Fibroblast of pulmonary artery (primary cell): ENCODE measurements at places on chromosomes 5 and 9.

DNA sequence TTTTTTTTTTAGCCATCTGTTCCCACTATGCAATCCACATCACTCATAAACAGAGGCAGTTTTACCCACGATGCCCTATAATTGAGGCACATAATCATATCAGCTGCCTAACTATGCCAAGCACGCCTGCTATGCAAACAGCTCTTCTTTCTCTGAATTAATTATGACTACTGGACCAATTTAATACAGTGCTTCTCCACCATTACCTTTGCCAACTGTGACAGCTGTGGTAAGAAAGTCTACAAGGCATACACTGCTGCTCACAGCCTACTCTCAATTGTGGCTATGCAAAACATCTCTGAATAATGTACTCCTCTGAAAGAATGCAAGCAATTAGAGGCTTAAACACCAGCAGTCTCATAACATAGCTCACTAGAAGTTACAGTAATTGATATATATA, 97.1 kb downstream of the DTWD2 start:
- DNase-seq: no peak

GRCh38 chr9:137666955-137667670, 48.3 kb downstream of the EHMT1 start:
- DNase-seq: no peak

DNA sequence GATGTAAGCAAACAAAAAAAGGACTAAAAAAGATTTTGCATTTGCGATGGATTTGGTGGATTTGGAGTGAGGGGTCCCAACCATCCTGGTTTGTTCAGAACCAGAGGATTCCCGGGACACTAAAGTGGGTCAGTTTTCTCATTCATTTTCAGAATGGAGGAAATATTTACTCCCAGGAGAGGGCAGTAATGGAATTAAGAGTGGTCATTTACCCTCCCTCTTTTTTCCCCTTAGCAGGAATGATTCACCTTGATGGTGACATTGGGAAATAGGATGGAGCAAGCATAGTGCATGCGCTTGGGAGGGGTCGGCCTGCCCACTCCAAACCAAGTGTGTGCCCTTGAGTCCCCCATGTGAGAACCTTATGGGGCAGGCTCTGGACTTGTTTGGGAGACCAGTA, 164.2 kb upstream of the PUM3 start:
- no peak for DNase-seq

DNA sequence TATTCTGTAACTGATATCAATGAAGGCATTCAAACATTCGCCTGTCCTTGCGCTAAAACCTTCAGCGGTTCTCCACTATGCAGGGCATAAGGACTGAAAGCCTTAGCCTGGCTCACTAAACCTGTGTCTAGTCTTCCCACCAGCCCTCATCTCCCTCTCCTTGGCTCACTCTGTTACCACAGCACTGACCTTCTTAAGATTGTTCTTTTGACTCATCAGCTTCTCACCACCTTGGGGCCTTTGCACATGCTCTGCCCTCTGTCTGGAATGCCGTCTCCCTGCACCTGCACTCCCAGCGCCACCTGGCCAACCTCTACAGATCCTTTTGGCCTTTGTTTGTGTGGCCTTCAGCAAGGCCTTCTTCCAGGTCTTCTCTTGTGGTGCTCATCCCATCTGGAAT, 131.8 kb upstream of the IER5L start:
- DNase-seq: no peak

DNA sequence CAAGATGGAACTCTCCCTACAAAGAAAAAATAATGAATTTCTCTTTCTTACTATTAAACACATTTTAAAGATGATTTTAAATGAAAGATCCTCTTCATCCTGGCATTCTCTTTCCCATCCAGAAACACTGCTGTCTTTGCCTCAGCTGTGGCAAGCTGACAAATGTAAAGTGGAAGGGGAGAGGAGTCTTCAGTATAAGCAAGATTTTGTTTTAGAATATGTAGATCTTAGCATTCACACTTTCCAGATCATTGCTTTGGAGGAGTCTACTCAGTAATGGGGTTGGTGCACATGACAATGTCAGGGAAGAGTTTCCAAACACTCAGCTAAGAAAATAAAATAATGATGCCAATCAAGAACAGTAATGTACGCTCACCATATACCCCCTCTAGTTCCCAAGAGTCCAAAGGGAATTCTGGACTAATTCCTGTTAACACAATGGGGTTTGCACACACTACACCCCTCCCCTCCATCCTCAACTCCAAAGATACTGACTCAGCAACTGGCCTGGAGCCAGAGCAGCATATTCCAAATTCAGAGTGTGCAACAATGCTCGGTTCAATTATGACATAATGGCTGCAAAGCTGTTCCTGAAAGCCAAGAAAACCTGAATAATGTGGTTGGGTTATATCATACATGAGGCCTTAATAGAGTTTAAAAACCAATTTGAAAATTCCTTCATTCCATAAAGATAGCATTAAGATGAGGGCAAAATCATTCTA, 4.6 kb downstream of the C5orf63 start:
- peak; percentile 92 for DNase-seq

DNA sequence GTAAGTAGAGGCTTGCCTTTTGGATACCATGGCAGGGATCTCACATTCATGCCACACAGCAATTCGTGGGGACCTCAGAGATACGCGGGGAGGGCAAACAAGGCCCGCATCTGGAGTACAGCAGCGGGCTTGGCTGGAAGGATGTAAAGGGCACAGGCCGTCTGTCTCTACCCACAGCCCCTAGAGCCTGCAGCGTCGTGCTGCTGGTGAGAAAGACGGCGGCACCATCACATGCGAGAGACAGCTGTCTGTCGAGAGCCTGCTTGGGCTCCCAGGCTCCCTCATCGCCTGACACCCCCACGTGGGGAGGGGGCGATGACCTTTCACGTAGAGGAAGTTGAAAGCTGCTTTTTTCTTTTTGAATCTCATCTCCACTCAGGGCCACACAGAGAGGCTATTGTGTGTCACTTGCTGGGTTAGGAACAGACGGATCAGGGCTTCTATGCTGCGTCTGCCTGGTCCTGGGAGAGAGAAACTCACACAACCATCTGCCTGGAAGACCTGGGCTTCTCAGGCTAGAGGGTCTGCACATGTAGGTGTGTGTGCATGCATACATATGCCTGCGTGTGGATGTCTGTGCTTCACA, 134.6 kb upstream of the PPP1R26 start:
- DNase-seq: no peak

DNA sequence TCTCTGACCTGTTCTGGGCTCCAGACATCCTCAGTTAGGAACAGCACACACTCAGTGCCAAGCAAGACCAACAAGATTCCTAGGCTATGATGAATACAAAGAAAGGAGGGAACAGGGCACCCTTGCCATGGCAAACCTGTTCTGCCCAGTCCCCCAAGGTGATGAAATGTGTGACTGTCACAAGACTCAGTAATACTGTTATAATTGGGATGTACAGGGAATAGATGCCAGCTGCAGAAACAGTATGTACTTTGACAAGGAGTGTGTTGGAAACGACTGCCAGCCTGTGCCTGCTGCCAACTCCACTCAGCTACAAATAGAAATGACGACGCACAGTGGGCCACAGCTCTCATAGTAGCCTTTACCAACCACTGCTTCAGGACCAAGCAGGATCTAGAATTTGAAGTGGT, 453.0 kb downstream of the EFNA5 start:
- no peak for DNase-seq

- DNase-seq: no peak
Observed at GRCh38 chr9:133359399-133360175, 3.2 kb downstream of the SURF2 start.

DNA sequence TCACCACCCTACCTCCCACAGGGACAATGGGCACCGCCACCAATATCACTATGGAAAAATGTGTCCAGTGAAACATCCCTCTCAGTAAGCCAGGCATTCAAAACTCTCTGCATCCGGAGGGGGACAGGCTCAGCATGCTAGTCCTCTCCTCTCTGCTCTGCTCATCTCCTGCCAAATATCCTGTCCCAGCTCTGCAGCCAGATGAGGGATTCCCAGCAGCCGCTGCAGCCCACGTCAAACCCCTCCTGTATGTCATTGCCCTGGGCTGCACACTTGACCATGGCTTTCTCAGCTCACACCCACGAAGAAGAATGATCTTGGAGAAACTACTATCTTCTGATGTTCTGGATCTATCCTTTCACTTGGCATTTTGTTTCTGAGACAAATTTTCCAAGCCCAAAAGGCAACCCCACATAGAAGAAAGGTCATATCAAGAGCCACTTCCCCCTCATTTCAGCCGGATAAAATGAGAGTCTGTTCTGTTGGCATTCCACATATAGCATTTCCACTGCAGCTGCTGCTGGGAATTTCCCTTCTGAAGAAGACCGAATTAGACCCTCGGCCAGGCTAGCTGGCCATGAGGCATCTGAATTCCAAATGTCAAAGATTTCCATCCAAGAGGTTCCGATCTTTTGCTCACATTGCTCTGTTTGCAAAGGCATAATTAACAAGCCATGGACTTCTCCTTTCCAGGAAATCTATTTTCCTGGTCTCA, 338.0 kb downstream of the ACTL7B start:
- DNase-seq: peak; percentile 12
